ENCODE measurements at places on chromosomes 13 and 19. TPM values are rescaled to one million over a fixed set of nuclear protein-coding genes. Genes with fewer than 3 reads are reported as not detected.

DNA sequence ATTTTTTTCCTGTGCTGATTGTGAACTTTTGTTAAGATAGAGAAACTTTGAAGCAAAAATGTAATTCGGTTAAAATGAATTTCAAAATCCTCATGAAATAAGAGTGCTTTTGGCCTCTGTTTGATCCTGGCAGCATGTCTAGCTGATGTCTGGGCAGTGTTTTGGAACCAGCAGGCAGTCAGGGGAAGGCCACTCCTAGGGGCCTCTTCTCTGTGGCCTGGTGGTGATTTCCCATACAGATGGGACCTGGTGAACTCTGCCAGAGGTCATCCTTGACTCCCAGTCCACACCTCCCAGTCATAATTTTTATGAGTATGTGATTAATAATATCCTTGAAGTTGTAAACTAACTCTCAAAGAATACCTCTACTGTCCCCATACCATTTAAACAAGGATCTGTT is 226.6 kb downstream of the PCCA start:
- no peak overlapping the region for H3K27ac ChIP-seq
- H3K4me3 ChIP-seq: no peak overlapping the region
- H3K36me3 ChIP-seq: peaks cover 3% of the 10 kb centered on the region

- DNase-seq: no peak
- peak overlapping the region; percentile 79 for H3K27ac ChIP-seq
- no peaks in the 10 kb centered on the region for H3K27me3 ChIP-seq
- H3K36me3 ChIP-seq: no peaks in the 10 kb centered on the region
- H3K4me1 ChIP-seq: peaks cover 61% of the 10 kb centered on the region
Measured at GRCh38 chr13:46595885-46596275, 42.9 kb downstream of the LRCH1 start.

DNA sequence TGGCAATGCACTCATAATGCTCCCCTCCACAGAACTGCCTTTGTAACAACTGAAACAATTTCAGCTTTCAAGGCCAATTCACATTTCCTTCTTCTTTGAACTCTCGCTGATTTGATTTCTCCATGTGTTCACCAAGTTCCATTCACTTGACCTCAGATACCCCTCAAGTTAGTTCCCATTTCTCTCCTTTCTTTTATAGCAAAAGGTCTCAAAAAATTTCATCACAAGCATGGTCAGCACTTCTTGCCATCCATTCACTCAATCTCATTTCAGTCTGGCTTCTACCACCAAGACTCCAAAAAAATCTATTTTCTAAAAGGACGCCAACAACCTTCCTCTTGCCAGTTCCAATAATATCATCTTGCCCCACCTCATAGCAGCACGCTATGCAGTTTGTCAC is 135.7 kb downstream of the DIAPH3 start:
- no peak for DNase-seq
- no peaks in the 10 kb centered on the region for H3K27me3 ChIP-seq
- no peaks in the 10 kb centered on the region for H3K4me1 ChIP-seq

DNA sequence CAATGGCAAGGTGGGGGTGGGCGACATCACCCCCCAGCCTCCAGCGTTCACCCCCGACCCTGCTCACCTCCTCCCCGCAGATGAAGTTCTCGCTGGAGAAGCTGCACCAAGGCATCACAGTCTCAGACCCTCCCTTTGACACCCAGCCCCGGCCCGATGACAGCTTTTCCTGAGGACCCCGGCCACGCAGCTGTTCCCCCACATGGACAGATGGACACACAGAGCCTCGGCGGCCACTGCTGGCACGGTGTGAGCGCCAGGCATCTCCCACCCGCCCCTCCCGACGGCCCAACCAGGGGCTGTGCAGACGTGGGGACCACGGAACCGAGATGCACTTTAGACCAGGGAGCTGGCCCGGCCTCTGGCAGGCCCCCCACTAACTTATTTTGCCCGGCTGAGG is 4.3 kb upstream of the SCN1B start:
- no peak for DNase-seq
- H3K4me1 ChIP-seq: peaks cover 12% of the 10 kb centered on the region
- peaks cover 69% of the 10 kb centered on the region for H3K36me3 ChIP-seq
- H3K27me3 ChIP-seq: no peaks in the 10 kb centered on the region

DNA sequence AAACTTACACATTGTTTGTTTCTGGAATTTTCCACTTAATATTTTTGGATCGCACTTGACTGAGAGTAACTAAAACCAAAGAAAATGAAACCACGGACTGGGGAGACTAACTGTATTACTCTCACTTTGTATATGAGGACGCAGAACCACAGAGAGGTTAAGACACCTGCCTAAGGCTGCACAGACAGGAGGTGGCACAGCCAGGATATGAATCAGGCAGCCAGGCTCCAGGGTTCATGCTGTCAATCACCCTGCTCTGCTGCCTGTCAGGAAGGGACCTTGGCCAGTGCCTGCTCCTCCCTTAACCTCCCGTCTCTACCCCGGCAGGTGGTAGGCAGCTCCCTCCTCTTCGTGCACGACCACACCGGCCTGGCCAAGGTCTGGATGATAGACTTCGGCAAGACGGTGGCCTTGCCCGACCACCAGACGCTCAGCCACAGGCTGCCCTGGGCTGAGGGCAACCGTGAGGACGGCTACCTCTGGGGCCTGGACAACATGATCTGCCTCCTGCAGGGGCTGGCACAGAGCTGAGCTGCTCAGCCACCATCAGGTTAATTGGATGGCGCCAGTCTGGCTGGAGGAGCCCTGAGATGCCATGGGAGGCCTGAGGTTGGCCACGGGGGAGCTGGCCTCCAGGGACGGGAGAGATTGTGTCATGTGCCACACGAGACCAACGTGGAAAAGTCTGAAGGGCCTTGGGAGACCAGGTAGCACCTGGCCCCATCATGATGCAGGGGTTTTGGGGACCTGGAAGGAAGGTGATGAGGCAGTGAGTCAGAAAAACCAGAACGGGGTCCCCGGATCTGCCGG is 11.0 kb downstream of the ACTMAP start:
- H3K4me1 ChIP-seq: peaks cover 35% of the 10 kb centered on the region
- H3K36me3 ChIP-seq: peaks cover 60% of the 10 kb centered on the region
- peak overlapping the region; percentile 92 for H3K27ac ChIP-seq
- peak overlapping the region; percentile 27 for H3K4me3 ChIP-seq

- H3K4me3 ChIP-seq: no peak overlapping the region
- H3K4me1 ChIP-seq: no peaks in the 10 kb centered on the region
- DNase-seq: no peak
- H3K36me3 ChIP-seq: no peaks in the 10 kb centered on the region
- H3K27ac ChIP-seq: no peak overlapping the region
Measured at GRCh38 chr13:70023516-70023915, 84.1 kb upstream of the ATXN8OS start.

DNA sequence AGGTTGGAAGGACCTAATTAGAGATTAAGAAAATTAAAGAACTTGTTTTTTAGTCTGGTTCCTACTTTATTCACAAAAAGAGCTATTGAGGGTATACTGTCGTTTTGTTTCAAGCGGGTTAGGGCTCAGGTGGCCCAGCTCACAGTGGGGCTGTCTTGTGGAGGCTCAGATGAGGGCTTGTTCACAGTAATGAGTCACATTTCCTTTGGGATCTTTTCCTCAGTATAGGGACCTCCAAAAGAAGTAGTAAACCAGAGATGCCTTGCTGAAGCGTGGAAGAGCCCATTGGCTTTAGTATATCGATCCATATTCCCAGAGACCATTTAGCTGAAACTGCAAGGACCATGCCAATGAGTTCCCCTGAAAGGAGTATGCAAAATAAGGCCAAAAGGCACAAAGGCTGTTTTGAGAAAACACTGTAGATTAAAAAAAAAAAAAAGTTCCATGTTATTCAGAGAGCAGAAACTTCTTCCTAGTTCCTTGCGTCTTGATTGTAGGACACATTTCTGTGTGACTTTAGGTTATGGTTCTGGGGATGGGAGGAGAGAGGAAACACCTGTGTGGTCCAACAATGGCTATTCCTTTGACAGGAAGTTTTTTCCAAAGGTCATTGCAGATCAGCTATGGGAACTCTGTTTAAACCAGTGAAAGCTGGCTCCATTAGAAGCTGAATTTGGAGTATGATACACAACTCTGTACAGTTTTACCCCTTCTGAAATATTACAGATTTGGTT is 32.8 kb upstream of the GPI start:
- no peak overlapping the region for H3K27ac ChIP-seq
- H3K4me1 ChIP-seq: peaks cover 7% of the 10 kb centered on the region
- peaks cover 68% of the 10 kb centered on the region for H3K36me3 ChIP-seq
- no peaks in the 10 kb centered on the region for H3K27me3 ChIP-seq
- no peak overlapping the region for H3K4me3 ChIP-seq

DNA sequence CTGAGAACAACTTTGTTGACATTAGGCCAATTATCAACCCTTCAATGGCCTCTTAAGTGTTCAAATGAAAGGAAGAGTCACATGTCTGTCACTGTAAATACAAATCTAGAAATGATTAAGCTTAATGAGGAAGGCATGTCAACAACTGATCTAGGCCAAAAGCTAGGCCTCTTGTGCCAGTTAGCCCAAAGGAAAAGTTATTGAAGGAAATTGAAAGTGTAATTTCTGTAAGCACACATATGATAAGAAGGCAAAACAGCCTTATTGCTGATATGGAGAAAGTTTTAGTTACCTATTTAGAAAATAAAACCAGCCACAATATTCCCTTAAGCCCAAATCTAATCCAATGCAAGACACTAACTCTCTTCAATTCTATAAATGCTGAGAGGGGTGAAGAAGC is 604.7 kb downstream of the SLITRK6 start:
- H3K27ac ChIP-seq: no peak overlapping the region
- no peak for DNase-seq
- no peaks in the 10 kb centered on the region for H3K4me1 ChIP-seq

LYPD3 gene
- 185 TPM for total RNA-seq

PRODH2 gene
- total RNA-seq: not detected

DLL3 gene
- total RNA-seq: not detected

NLRP9 gene
- total RNA-seq: not detected
